ENCODE measurements at places on chromosomes 16 and 17.

DNA sequence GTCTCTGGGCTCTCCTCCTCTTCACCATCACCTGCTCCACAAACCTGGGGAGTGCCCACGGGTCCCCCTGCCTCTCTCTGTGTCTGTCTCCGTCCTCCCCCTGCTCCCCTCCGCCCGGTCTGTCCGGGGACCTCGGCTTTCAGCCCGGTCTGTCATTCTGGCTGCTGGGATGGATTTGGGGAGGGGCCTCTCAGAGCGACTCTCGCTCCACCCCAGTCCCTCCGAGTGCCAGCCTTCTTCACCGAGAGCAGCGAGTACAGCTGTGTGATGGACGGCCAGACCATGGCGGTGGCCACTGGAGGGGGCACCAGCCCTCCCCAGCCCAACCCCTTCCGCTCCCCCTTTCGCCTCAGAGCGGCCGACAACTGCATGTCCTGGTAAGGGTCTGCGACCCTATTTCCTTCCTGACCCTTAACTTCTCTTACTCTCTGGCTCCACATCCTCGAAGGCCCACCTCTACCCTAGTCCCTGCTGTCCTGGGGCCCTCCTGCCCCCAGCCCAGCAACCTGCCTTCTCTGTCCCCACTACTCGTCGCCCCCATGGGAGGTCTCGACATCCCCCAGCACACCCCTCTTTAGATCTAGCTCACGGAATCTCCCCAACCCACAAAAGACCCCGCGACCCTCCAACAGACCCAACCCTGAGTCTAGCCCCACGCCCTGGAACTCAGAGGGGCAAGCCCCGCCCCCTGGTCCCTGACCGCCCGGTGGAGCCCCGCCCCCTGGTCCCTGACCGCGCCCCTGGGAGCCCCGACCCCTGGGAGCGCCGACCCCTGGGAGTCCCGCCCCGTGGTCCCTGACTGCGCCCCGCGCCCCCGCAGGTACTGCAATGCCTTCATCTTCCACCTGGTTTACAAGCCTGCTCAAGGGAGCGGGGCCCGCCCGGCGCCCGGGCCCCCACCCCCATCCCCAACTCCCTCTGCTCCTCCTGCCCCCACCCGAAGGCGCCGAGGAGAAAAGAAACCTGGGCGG, 5.6 kb upstream of the CXCL16 start:
- DNase-seq, result no peak

- DNase-seq, result no peak
Measured at GRCh38 chr16:85046931-85047866, 19.6 kb downstream of the KIAA0513 start.

DNA sequence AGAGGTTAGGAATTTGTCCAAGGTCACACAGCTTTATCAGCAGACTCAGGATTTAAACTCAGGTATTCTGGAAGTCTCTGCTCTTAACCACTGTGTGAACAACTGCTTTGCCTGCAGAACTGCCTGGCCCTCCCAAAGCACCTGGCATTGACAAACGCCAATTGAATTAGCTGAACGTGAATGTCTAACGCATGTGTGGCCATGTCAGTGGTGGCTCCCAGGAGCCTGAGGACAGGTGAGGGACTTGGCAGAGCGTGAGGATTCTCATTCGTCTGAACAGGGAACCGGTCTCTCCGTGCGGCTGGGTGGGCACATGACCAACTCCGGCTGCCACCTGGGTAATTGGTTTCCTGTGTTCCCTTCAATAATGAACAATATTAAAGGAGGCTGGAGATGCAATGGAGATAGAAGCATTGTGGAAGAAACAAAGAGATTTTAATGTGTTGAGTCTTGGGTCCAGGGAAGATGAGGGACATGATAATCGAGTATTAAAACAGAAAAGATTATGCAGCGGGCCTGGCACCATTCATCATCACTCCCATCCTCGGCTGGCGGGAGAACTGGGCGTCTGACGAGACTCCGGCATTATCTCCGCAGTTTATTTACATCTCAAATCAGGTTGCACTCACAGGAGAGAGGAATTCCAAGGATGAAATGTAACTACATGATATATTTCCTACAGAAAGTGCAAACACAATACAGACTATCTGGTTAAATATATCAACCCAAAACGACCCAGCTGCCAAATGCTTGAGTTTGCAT, 113.5 kb downstream of the NPIPB5 start:
- no peak for DNase-seq

DNA sequence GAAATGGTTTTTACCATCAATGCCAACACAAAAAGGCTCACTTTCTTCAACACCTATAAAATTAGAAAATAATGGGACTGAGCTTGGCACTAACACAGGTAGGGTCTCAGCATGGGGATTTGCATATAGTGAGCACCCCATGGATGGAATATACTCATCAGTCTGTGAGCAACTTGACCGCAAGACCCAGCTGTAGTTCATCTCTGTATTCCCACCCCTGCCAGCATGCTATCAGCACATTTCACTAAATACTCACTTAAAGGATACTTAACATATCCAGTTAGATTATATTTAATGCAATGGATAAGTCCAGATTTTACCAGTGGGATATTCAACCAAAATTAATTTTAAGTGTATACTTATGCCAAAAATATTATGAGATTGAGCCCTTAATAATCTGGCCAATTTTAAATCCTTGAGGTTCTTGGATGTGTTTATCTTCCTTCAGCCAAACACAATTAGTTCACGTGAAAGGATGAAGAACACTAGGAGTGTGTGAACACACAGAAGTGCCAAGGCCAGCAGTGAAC, 66.7 kb downstream of the C16orf95 start:
- no peak for DNase-seq

DNA sequence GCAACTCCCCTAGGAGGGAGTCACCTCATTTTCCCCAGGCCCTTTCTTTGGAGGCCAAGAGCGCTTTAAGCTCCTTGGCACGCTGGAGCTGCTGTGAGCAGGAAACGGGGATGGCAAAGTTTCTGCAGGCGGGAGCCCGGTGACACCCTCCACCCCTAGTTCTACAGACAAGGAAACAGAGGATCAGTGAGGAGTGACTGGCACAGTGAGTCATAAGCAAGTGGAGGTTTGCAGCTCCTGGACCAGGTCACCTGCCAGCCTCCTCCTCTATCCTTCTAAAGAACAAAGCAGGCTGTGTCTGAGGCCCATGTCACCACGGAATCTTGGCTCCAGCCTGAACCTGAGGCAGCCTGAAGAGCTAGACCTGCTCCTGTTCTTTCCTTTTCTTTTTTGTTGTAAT, 141.9 kb downstream of the TMEM132E start:
- no peak for DNase-seq

GRCh38 chr17:34847938-34848337, 113.3 kb downstream of the CCT6B start:
- no peak for DNase-seq

DNA sequence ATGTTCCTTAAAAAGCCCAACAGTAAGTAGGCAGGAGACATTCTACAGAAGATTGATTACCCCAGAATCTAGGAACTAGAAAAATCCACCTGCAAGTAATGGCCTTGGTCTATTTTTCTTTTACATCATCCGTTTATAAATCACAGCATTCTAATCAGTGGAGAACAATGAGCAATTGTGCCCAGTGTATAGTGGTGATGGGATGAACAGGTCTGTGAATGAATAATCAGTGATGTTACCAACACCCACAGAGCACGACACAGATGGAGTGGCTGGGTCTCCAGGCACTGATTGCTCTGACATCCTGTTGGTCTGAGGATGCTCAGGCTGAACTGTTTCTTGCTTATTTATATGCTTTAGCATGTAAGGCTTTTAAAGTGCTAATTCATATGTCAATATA, 1251.2 kb upstream of the CDH8 start:
- no peak for DNase-seq
